Jurkat, Clone E6-1 (cell line): ENCODE measurements at places on chromosomes 2 and 18.

DNA sequence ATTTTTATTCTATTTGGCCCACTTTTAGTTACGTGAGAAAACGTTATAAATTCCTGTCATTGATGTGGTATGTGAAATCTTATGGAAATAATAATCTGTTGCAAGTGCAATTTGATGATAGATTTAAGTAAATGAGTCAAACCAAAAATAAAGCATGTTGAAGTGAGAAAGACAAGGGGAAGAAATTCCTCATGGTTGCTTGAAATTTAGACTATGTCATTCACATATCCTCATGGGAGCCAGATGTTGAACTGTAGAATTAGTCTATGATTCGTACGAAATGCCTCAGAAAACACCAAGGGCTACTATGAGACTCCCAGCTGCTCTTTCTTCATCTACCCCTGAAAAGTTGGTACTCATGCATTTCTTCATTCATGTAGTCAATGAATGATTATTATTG is 55.7 kb downstream of the KLHL14 start:
- DNase-seq, result no peak

GRCh38 chr2:111905990-111906735 is 7.8 kb downstream of the MERTK start:
- DNase-seq, result peak; percentile 24

GRCh38 chr2:222864296-222864695 is 3.5 kb downstream of the ACSL3 start:
- no peak for DNase-seq

DNA sequence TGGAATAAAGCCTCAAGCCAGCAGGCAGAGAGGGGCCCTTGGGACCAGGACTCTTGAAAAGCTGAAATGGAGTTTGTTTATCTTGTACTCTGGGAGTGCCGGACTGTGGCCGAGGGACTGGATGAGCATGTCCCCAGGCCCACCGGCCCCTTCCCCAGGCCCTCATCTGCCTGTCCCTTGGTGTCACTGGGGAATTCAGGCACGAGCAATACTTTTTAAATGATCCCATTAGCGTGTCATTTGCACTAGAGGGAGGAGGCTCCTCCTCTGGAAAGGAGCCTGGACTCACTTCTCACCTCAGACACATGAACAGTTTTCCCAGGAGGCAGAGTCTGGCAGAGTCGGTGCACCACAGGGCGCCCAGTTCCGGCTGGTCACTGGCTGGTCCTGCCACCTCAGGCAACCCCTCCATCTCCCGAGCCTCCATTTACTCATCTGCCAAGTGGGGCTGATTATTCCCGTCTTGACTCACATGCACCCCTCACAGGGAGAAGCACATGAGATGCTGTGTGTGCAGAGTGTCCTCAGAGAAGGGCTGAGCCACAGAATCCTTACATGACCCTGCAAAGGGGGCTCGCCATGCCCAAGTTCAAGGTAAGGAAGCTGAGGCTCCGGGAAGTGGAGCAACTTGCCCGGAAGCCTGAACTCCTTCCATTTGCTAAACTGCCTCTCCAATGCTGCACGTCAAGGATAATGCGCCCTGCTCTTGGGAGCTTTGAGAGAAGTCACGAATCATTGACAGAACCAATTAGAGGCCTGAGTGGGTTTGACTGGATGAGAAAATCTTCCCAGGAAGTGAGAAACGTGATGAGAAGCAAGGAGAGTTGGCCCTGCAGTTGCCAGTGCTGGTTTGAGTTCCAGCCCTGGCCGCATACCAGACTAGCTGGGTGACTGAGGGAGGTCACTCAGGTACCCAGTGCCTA is 26.7 kb downstream of the CIB4 start:
- DNase-seq, result no peak

- no peak for DNase-seq
Measured at GRCh38 chr18:361941-362310, 94.1 kb upstream of the THOC1 start.

- DNase-seq, result no peak
Measured at GRCh38 chr18:50199346-50199855, 4.5 kb upstream of the MYO5B start.

GRCh38 chr2:75595541-75596395 is 35.0 kb upstream of the EVA1A start:
- DNase-seq, result no peak

DNA sequence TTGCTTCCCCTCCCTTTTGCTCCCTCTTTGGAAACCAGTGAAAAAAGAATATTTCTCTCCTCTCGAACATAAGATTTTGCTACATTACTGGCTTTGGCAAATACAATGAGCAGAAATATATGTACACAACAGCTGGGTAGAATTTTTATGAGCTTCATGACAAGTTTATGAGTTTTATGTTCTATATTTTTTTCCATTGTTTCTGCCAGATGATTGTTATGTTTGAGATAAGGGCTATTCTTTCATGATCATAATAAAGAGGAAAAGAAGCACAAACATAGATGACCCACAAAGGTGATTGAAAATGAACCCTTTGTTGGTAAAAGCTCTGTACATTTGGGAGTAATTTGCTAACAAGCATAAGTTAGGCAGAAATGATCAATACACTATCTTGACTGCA is 14.8 kb upstream of the TFPI start:
- no peak for DNase-seq

DNA sequence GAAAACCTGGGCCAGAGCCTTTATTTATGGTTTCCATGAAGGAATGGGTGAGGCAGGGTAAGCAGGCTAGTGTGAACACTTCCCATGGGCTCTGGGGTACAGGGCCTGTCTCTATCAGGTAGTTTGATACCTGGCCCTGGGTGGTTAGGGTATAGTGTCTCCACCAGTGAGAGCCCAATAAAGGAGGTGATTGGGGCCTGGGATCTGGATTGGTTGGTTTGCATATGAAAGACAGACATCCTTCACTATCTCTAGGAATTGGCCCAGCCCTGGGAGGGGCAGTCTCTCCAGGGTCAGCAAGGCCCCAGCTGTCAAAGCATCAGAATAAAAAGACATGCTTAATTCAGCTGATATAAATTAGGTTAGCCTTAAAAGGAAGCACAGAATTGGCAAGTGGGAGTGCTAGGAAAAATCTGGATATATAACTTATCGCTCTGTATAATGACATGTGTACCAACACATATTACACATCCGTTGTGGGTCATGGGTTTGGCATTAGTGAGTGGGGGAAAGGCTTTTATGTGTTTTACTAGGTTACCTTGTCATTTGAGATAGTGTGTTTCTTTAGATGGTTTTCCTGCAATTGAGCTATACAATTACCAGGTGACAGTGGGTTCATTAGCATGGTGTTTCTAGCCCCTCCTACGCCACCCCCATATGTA is 18.5 kb upstream of the TMEM178A start:
- DNase-seq, result no peak

- no peak for DNase-seq
Measured at GRCh38 chr2:10905006-10905861, 6.5 kb upstream of the KCNF1 start.

- no peak for DNase-seq
Measured at GRCh38 chr2:202249521-202250253, 11.3 kb upstream of the SUMO1 start.

DNA sequence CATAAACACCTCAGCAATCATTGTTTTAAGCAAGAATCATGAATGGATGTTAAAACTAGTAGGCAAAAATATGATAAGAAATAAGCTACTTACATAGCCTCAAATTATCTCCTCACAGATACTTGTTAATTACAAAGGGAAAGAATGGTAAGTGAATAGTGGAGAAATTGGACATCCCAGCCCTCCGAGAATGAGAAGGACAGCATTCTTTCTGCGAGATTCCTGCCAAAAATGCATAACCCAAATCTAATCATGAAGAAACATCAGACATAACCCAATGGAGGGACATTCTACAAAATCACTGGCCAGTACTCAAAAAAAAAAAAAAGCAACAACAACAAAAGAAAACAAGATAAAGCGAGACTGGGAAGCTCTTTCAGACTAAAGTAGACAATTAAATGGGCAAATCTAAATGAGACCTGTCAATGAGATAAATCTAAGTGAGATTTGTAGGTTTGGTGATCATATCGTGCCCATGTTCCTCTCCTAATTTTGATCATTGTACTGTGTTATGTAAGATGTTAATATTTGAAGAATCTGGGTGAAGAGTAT is 57.9 kb upstream of the GLI2 start:
- DNase-seq, result no peak

DNA sequence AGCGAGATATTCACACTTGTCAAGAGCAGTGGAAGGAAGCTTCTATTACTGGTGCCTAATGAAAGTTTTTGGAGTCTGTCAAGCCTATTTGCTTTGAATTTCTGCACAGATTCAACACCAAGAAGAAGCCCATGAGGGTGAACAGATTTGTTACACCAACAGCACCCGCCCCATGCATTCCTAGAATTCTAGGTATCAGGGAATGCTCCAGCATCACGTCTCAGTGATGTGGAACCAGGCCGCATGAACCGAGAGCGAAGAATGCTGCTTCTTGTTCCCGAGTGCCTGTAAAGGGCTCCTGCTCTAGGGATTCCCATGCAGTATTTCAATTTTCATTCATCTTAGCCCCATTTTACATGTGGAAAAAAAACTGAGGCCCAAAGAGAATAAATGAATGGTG is 69.7 kb downstream of the KCNF1 start:
- DNase-seq, result no peak

- DNase-seq, result no peak
Measured at GRCh38 chr2:42495234-42495581, 1.4 kb upstream of the KCNG3 start.

DNA sequence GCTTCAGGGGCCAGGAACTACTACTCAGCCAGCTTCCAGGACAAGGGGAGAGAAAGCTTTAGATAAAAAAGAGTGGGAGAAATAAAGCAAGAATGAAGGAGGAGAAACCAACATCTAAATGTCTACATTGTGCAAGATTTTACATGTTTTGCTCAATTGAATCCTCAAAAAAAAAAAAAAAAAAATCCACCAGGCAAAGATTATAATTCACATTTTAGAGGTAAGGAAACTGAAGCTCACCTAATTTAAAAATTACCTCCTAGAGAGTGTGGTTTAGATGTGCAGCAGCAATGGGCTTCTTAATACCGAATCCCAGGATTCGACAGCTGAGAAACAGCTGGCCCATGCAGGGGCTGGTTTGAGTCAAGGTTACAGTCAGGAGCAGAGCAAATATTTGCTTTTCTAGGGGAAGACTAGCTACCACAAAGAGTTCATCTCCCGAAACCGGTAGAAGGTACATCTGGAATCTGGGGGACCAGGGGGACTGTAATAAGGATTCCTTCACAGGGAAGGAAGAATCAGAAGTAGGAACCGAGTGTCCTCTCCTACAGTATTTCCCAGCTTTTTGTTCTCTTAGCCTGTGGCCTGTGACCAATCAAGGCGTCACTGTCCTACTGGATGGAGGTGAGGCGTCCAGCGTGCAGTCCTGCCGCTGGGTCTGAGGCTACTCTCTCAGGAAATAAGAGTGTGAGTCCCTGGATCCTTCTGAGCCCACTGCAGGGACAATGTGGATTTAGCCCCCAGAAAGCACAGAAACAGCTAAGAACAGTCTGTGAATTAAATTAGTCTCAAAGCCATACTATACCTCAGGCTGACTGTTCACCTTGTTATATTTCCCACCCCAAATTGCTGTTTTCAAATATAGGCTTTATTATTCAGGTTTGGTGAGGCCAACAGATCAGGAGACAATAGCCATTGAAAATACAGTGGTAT is 42.3 kb downstream of the IL1R2 start:
- no peak for DNase-seq

DNA sequence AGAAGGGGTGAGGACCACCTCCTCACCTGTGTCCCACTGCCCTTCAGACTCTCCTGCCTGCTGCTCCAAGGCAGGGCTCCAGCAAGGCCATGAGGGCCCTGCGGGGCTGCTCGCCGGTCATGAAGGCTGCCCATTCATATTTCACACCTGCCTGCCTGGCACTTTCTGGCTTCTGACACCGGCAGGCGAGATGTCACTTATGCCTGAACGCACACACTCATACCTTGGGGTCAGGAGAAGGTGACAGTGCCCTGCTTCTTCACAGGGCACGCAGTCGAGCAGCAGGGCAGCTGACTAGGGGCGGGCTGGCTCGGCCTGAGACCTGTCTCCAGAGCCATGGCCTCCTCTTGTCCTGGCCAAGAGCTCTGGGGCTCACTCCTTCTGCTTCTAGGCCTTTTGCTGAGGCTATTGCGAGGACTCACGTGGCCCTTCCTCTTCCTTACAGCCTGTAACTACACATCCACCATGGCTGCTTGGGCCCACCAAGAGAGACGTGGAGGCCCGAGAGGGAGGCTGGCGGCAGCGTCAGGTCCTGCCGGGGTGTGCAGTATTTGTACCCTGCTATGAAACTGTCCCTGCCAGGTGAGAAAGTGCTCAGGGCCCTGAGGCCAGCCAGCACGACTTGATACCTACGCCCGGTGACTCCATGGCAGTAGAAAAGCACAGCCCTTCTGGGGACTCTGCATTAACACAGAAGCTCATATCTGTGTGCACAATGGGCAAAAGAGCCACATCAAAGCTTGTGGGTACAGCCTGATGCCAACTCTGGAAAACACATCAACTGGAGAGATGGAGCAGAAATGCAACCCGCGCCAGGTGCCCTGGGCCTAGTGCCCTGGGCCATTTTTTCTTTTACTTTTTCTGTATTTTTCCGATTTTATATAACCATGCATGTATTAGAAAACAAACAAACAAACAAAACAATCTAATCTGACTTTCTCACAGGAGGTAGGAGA is 30.6 kb downstream of the HS6ST1 start:
- DNase-seq, result peak; percentile 36

DNA sequence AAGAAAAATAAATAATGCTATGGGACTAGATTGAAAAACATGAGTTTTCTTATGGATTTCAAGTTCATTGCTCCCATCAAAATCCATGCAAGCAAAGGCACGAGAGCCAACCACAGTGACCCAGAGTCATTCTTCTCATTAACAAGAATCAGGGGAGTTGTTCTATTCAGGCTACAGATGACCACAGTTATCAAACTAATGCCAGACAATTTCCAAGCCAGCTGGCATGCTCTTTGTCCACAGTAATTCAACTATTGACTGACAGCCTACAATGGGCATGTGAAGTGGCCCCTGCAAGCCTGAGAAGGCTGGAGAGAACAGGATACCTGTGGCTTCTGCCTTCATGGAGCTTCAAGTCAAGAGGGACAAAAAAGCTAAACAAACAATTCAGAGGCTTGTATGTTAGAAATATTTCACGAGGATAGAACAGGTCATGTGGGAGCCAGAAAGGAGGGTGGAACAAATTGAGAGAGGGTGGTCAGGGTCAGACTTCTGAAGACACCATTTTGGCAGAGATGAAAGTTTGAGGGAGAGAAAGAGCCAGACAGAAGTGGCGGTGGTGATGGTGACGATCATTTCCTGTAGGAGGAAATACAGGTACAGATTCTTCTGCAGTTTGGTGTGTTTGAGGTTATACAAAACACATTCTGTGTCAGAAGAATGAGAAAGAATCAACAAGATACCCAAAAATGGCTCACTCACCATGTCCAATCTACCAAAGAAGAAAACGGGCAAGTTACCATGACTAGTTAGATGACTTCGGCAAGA is 732.4 kb downstream of the RNF144A start:
- DNase-seq, result peak; percentile 1
